Transverse colon (tissue), 4 donors: ENCODE measurements at places on chromosomes 2 and 18. TPM values are rescaled to one million over a fixed set of nuclear protein-coding genes. Genes with fewer than 3 reads are reported as not detected.

The LINC00305 gene
- not detected for total RNA-seq

The DCTN1 gene
- total RNA-seq = 134 TPM

The ARHGAP15 gene
- total RNA-seq = 0.80 TPM

- DNase-seq = no peak
Observed at GRCh38 chr2:12884713-12885282, 168.1 kb downstream of the TRIB2 start.

The PCARE gene
- total RNA-seq = not detected

The PAX3 gene
- not detected for total RNA-seq

DNA sequence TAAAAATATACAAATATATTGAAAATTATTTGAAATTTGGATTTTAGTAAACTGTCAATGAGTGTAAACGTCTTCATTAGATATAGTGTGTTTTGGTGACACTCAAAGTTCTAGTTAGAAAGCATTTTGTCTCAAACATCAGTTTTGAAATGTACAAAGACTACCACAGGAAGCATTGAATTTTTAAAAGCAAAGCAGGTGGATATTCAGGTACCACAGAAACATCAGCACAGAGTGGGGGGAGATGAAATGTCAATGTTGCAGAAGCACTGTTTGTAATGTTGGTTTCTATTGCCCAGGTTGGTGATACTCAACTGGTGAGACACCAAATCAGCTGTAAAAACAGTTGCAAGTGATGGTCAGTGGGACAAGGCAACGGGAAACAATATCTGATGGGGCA is 136.5 kb upstream of the ITGA4 start:
- no peak for DNase-seq

DNA sequence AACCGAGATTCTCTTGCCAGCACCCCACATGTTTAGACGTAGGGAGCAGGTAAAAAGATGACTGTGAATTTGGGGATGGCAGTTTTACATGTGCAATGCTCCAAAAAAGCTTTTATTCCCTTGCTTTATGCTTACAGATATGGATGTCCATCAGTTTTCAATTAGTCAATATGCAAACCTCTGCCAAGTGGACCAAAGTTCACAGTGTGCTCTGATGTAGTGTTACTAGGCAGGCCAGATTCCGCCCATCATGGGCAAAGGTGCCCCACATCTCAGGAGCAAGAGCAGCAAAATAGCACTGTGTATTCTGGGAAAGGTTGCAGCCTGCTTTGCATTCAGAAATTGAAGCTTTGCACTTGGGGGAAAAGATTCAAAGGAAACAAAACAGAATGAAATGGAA is 329.7 kb upstream of the ZEB2 start:
- DNase-seq = no peak

The GKN2 gene
- not detected for total RNA-seq

DNA sequence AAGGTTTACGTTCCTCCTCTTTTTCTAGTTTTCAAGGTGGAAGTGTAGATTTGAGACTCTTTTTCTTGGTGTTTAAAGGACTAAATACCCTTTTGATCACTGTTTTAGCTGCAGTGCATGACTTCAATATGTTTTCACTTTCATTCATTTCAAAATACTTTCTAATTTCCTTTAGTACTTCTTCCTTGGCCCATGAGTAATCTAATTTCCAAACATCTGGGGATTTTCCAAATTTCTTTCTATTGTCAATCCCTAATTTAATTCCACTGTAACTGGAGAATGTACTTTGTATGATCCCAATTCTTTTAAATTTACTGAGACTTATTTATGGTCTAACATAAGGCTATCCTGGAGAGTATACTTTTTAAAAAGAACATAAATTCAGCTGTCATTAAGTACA is 3.8 kb upstream of the RHBDD1 start:
- no peak for DNase-seq

GRCh38 chr2:37721201-37721560 is 49.7 kb upstream of the CDC42EP3 start:
- DNase-seq = no peak

- DNase-seq = no peak
Observed at GRCh38 chr2:186737732-186738508, 44.1 kb downstream of the FAM171B start.

- peak; percentile 27 for DNase-seq
Observed at GRCh38 chr2:8281950-8282857, 399.7 kb upstream of the ID2 start.

GRCh38 chr18:3452750-3453539 is 3.0 kb downstream of the TGIF1 start:
- DNase-seq = peak; percentile 37

- peak; percentile 62 for DNase-seq
Observed at GRCh38 chr18:32349728-32350395, 120.8 kb downstream of the GAREM1 start.

The AOX1 gene
- 22.4 TPM for total RNA-seq

- DNase-seq = no peak
Observed at GRCh38 chr2:29110916-29111535, 4.2 kb upstream of the CLIP4 start.

The SAG gene
- not detected for total RNA-seq

DNA sequence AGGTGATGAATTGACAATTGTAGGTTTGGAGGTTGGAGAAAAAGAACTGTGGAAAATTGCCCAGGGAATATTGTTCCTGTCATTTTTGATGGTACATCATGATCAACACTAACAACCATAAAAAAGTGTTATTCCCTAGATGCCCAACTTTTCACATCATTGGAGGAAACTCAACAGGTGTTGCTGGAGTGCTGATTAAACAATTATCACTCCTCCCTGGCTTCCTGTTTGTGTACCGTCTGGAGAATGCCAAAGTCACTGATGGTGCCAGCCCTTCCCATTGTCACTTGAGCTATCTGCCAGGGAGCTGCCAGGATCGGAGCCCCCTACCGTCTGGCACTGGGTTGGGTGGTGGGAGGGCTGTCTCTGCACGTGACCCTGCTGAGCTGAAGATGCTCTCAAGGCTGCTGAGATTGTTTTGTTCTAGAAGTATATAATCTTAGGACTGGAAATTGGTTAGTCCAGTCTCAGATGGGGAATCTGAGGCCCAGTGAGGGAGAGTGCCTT is 156.9 kb downstream of the PRKCE start:
- DNase-seq = no peak

- DNase-seq = no peak
Observed at GRCh38 chr2:72131916-72132841, 15.5 kb downstream of the CYP26B1 start.

The MAPRE2 gene
- total RNA-seq = 102 TPM

DNA sequence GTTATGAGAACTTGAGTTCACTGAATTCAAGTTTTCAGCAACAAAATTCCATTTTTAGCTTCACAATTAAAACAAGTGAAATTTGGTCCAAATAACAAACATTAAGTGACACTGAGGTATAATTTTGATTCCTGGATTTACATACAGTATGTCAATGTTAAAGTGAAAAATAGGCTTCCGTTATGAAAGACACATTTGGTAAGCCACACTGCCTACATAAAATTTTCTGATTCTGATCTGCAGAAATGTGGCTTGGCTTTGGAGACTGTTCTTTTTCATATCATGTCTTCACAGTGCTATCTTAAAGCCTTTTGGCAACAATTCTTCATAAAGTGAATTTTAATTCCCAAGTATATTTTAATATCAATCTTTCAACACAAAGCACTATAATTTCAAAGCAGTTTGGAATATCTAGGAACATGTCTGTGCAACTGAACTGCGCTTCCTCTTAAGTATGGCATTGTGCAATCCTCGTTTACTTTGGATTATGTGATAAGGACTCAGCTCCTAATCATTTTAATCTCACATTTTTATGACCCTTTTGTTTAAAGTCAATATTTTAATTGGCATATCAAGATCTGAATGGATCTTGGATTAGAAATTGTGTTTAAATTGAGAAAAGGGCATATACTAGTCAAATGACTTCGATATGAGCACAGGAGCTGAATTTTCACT is 60.0 kb downstream of the RBMS1 start:
- DNase-seq = no peak

DNA sequence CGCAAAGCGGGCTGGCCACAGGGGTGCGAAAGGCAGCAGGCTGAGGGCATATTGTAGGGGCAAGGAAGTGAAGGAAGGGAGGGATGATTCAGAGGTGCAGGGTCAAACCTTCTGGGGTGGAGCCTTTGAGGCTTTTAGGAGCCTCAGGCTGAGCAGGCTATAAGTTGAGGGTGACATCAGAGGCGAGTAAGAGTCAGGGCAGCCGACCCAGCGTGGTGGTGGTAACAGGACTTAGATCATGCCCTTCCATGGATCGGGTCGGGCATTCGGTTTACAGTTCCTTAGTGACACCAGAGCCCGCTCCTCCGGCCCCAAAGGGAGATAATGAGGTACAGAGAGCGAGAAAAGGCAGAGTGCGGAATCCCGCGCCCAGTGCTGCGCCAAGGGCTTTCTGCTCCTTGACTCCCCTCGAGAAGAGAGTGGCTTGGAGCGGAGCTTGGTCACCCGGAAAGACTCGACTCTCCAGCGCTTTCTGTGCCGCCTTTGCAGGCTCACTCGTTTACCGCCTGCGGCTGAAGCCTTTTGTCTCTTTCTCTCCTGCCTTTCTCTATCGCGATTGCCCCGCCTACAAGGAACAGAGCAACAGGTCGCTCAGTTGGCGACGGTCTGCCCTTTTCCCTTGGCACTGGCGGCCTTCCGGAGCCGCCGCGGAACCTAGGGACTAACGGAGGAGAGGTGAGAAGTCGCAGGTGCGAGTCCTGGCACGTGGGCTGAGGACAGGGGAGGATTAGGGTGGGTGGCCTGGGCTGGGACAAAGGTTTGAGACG is 720 bp downstream of the LBX2 start:
- peak; percentile 33 for DNase-seq

GRCh38 chr2:72293620-72294019 is 146.0 kb upstream of the CYP26B1 start:
- DNase-seq = no peak

- DNase-seq = no peak
Observed at GRCh38 chr2:195477248-195477995, 179.6 kb upstream of the SLC39A10 start.

DNA sequence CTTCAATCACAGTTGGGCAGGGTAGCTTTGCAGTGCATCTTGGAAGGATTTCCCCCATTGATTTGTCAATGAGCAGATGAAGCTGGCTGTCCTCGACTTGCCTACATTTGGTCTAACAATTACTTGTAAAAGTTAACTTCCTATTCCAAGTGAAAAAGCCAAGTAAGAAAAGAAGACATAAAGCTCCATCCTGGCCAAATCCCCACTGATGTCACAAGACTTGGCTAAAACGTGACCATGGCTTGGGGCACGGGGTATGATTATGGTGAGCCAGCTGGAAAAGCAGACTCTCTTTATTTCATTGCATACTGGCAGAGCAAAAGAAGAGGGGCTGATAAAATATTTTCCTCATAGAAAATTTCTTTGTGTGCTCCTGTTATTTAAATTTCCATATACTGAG is 25.4 kb upstream of the PID1 start:
- DNase-seq = no peak

GRCh38 chr2:84319581-84319980 is 139.5 kb downstream of the SUCLG1 start:
- no peak for DNase-seq

DNA sequence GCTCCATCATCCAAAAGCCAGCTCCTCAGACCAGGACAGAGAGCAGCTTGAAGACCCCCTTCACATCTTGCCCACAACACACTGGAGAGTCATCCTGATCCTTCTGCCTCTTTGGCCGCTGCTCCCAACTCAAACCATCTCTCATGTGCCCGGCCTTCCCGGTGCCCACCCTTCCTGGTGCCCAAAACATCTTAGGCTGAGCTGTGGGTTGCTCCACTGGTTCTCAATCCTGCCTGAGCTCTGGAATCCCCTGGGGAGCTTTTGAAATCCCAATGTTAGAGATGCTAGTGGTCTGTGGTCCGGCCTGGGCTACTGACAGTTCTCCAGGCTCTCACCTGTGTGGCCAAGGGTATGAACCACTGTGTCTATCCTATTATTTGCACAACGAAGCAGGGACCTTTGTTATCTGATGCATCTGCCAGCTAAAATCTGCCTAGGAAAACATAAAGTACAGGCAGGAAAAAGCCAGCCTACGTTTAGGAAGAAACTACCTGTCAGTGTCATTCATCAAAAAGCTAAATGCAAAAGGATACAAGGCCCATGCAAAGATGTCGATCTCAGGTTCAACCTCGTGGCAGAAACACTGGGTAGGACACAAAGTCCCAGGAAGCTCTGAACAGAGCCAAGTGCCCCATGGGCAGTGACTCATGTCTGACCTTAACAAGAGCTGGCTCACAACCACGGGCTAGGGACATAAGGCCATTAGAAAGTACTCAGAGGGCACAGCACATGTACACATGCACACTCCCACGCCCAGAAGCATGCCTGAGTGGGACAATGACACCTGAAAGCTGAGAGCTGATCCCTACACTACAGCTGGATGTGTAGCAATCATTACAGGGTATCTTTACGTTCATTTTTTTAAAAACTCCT is 30.8 kb downstream of the TBC1D8 start:
- DNase-seq = peak; percentile 78

The SP140 gene
- total RNA-seq = 2.6 TPM

The OSR1 gene
- 15.7 TPM for total RNA-seq

- DNase-seq = peak; percentile 29
Observed at GRCh38 chr2:104939570-104940217, 85.8 kb downstream of the POU3F3 start.

The ABCG5 gene
- not detected for total RNA-seq

GRCh38 chr2:113278742-113279139 is at the start of gene PAX8:
PAX8 (minus strand) TSS chr2:113278921; CDS start chr2:113278394, 527 bp downstream.
- no peak for DNase-seq

DNA sequence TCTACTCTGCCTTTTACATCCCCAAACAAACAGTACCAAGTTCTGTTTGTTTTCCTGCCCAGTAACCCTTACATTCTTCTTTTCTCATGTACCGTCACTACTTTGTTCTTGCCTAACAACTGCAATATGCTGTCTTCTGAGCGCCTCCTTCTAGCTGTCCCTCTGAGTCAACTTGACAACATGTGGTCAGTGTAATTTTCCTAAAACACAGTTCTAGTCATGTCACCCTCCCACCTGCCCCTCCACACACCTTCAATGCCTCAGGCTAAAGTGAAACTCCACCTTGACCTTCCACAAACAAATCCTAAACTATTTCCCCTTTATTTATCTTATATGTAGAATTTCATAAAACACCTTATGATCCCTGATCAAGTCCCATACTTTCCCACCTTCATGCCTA is 124.6 kb upstream of the CD302 start:
- DNase-seq = no peak

- no peak for DNase-seq
Observed at GRCh38 chr18:63255435-63255834, 64.1 kb downstream of the BCL2 start.

DNA sequence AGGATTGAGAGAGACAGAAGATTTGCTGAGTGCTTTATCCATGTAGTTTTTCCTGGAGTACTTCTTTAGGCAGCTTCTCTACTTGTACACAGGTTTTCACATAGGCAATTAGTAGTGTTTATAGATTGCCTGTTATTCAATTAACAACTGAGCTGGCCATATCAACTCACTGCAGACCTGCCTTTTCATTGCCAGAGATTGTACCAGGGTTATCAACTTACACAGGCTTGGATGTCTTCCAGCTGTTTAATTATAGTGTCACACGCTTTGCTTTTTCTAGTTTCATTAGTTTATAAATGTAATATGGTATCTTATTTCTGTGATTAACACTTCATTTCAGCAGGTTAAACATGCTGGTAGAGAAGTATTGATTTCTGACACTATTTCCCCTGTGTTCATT is 125.9 kb downstream of the GPD2 start:
- DNase-seq = no peak

The NETO1 gene
- total RNA-seq = not detected

The SIX2 gene
- total RNA-seq = 0.32 TPM

The ORC2 gene
- 21.8 TPM for total RNA-seq

The POTEI gene
- not detected for total RNA-seq
